Stimulated activated CD4-positive, alpha-beta T cell treated with anti-CD3 and anti-CD28 coated beads, Interleukin-12 subunit alpha, Interleukin-12 subunit beta, amount 100 ng/mL, for 24 hours (primary cell): ENCODE measurements at places on chromosomes 2 and 18.

GRCh38 chr2:214652473-214652872, 157.0 kb downstream of the BARD1 start:
- no peak for DNase-seq

- DNase-seq: no peak
These were observed 521.2 kb upstream of the POU3F3 start for GRCh38 chr2:104332731-104333130.

DNA sequence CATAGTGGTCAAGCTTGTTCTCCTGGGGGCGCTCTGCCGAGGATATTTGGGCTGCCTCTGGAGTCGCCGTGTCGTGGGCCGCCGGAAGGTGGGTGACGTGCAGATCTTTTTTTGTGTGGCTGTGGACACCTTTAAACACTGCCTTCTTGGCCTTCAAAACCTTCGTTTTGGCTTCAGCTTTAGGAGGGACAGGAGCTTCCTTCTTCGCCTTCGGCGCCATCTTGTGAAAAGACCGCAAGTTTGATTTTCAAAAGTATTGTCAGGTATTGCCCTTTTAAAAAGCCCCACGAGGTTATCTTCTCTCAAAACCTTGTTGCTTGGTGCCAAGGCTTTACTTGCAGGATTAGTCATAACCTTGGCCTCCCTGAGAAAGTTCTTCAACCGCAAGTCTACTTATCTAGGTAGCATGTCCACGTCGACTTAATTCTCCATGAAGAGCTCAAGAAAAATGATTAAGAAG, 20.8 kb downstream of the LAMA3 start:
- DNase-seq: no peak

GRCh38 chr2:30265052-30266015, 34.0 kb downstream of the LBH start:
- no peak for DNase-seq

- DNase-seq: no peak
These were observed 830 bp downstream of the DNER start for GRCh38 chr2:229713371-229714079.

GRCh38 chr2:69242651-69243051, 144.4 kb downstream of the GFPT1 start:
- DNase-seq: no peak

DNA sequence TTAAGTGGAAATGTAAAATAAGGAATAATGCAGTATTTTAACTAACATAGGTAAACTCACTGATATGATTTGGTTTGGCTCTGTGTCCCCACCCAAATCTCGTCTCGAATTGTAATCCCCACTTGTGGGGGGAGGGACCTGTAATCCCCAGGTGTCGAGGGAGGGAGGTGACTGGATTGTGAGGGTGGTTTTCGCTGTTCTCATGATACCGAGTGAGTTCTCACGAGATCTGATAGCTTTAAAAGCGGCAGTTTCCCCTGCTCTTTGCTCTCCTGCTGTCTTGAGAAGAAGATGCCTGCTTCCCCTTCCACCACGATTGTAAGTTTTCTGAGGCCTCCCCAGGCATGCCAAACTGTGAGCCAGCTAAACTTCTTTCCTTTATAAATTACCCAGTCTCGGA, 109.4 kb upstream of the LYPD6 start:
- DNase-seq: no peak

DNA sequence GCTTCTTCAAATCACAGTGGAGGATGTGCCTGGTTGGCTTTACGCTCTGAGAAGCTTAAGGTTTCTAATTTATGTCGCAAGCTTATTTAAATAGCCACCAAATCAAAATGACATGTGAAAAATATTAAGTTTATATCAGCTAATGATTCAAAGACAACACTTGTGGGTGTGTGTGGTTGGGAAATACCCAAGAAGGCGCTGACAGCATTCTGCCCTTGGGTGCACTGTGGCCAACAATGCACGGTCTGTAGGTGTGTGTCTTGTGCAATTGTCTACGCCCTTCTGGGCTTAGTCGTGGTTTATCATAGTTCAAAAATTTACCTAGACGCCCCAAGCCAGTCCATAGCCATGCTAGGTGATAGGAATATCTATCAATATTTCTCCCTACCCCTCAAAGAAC, 60.9 kb downstream of the KCTD1 start:
- DNase-seq: no peak

DNA sequence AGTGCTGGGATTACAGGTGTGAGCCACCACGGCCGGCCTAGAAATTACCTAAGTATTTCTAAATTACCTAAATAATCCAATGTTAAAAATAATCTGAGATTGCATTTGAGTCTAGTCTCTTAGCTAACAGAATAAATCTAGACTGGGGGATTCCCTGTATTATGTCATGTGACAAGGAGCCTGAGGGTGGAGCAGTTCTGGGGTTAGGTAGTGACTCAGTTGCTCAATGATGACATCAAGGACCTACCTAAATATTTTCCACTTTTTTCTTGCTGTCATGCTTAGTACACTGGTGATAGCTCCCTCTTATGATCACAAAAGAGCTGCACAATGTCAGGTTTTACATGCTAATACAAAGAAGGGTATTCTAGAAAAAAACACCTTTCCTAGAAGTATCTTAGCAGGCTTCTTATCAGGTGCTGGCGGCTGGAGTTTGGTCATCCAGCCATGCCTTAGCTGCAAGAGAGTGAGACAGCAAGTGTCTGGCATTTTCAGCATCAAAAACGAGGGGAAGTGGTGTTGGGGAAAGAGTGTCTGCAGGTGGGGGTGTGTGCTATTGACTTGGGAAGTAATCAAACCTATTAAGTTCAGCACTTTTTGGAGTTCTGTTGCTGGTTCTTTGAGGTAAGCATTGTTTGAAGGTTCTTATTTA, 17.5 kb upstream of the CEP192 start:
- no peak for DNase-seq

- DNase-seq: no peak
These were observed 36.1 kb downstream of the TET3 start for GRCh38 chr2:74020702-74021406.

DNA sequence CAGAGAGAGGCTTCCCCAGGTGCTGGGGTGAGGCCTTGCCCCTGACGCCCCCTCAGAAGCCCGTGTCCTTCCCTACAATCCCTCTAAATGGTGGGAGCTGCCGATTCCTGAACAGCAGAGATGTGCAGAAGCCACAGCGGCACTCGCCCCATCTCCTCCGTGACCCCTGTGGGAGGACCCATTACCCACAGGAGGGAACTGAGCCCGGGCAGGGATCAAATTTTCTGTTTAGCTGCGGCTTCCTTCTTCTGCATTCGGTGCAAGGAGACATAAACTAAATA, 181.2 kb upstream of the RAB6C start:
- DNase-seq: no peak

DNA sequence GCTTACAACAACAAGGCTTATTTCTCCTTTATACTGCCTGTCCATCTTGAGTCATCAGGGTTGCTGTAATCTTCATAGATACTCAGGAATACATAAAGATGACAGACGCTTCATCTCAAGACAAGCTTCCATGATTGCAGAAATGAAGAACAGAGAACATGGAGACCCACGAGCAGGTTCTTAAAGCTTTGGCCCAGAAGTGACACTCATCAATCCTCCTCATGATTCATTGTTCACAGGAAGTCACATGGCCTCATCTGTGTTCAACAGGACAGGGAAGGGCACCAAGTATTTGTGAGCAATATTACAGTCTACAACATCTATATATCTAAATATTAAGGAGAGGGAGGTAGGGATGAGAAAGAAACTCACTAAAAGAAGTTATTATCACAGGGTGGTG, 36.5 kb upstream of the PGAP1 start:
- DNase-seq: no peak

- no peak for DNase-seq
These were observed 108.4 kb upstream of the ARL5A start for GRCh38 chr2:151936626-151937025.

DNA sequence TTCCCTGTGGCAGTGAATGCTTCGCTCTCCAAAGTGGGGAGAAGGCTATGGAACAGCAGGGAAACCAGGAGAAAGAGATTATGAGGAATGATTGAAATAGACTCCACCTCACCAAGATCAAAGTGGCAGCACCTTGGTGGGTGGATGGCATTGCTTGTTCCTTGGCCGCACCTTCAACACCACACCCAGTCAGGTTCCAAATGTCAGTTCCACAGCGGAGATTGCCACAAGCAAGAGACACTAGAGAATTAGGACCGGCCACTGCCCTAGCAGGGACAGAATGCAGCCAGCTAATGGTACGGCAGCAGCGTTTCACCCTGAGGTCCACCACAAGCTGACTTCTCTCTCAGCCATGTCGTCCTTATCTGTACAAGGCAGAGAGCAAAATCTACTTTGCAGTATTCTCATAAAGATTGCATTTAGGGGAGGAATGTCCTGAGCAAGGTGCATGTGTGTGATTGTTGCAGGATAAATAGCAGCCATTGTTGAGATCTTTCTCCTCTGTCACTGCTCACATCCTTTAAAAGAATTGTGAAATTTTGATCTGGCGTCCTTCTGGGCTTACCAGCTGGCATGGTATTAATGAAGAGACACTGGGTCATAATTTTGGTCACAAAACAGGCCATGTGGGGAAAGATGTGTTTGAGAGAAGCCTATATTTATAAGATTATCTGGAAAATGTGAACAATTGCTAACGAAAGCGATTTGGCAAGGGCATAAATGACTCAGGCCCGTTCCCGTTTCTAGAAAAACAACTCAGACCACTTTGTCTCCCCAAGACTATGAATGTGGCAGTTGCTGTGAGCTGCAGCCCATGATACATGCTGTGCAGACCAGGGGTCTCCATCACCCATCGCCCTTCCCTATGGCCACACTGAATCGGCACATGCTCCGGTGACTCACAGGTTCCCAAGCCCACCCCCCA, 228.6 kb upstream of the ID2 start:
- DNase-seq: no peak

DNA sequence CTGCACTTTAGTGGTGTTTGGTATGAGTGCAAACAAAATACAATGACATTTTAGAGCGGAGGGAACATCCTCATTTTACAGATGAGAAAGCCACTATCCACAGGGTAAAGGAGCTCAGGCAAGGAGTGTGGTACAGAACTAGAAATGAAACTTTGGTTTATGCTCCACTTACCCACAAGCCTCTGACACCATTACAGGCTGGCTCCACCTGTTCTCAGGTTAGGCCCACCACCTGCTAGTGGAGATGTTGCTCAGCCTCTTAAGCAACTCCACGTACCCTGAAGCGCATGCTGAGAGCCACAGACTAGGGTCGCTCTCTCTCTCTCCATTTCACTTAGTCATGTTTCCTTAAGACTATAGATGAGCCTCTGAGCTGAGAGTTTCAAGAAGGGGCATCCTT, 130.0 kb downstream of the MBD2 start:
- DNase-seq: no peak

GRCh38 chr2:144522176-144522896, 2.4 kb upstream of the ZEB2 start:
- DNase-seq: no peak

GRCh38 chr2:99956232-99957030, 186.0 kb downstream of the AFF3 start:
- DNase-seq: no peak

GRCh38 chr18:31255953-31256352, 62.0 kb upstream of the DSG1 start:
- DNase-seq: no peak

- no peak for DNase-seq
These were observed 81.1 kb upstream of the SLC39A10 start for GRCh38 chr2:195575879-195576401.

GRCh38 chr2:7961550-7961949, 720.3 kb upstream of the ID2 start:
- DNase-seq: no peak

GRCh38 chr2:45816272-45816671, 164.8 kb downstream of the PRKCE start:
- DNase-seq: no peak

GRCh38 chr18:52489396-52490306, 149.7 kb downstream of the DCC start:
- no peak for DNase-seq

- DNase-seq: no peak
These were observed 700.6 kb upstream of the ZEB2 start for GRCh38 chr2:145220496-145220895.

- DNase-seq: no peak
These were observed 11.4 kb downstream of the ATOH8 start for GRCh38 chr2:85765081-85765731.

DNA sequence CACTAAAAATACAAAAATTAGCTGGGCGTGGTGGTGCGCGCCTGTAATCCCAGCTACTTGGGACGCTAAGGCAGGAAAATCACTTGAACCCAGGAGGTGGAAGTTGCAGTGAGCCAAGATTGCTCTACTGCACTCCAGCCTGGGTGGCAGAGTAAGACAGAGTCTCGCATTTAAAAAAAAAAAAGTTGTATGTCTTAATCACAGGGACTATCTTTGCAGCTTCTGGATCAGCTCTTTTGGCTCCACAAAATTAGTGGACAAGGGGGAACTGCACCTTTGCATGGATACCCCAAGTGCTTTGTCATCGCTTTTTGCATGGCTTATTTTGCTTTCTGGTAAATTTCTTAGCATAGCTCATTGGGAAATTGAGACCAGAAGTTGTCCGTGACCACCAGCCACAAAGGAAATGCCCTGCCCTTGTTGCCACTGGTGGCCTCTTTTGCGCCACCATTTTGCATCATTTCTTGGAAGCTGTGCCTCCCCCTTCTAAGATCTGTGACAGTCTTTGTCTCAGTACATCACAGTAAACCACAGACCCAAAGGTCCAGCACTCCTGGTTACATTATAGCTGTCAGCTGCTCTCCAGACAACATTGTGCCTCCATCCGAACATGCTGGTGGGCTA, 43.9 kb upstream of the PCBP1 start:
- no peak for DNase-seq

DNA sequence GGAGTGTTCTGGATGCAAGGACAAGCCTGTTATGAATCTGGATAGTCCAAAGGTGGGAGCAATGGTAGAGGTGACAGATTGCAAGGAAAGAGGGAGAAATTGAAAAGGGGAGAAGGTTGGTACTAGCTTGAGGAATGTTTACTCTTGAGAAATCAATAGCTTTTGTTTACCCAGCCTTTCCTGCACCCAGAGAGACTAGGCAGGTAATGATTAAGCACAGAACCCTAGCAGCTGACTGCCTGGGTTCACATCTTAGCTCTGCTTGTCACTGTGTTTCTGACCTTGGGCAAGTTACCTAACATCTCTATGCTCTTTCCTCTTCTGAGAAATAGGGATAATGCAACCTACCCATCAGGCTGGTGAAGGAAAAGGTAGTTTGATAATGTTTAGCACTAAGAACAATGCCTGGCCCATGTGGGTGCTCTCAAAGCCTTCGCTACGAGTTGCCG, 178.6 kb downstream of the MGAT5 start:
- DNase-seq: no peak
